ENCODE measurements at places on chromosomes 4 and X. TPM values are rescaled to one million over a fixed set of nuclear protein-coding genes. Genes with fewer than 3 reads are reported as not detected.
A peak's percentile ranks its signal among the peaks of the same experiment; 100 is the strongest.

Gene RPS6KA6
- total RNA-seq, result not detected

Gene CCDC158
- total RNA-seq, result not detected

GRCh38 chr4:159169404-159170302 lies 66.8 kb downstream of the RAPGEF2 start:
- no peak for DNase-seq

Gene MAGED4
- 0.32 TPM for total RNA-seq

Gene UGT2A1
- total RNA-seq, result not detected

Gene SSX2
- total RNA-seq, result not detected

Gene CYLC1
- total RNA-seq, result not detected

DNA sequence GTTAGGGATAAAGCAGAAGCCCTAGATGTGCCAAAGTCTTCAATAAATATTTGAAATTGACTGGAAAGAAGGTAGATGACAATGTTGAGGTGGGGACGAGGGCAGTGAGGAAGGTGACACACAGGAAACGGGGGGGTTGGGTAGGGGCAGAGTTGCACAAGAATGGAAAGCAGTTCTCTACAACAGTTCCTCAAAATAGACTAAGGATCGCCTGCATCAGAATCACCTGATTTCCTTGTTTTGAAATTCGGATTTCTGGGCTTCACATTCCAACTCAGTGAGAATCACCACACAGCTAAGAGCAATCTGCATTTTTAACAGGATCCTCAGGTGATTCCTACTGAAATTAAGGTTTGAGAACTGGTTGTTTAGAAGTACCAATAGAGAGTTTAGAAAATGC lies 70.6 kb downstream of the ARFIP1 start:
- peak; percentile 50 for DNase-seq

Gene HTATSF1
- 90.9 TPM for total RNA-seq

- DNase-seq, result no peak
These were observed 211.6 kb upstream of the TAPT1 start for GRCh38 chr4:16437836-16438235.

Gene CWH43
- total RNA-seq, result not detected

- DNase-seq, result no peak
These were observed 44.9 kb downstream of the GPM6A start for GRCh38 chr4:175767150-175767549.

Gene NMU
- not detected for total RNA-seq

GRCh38 chr4:86497980-86498862 lies 95.9 kb upstream of the PTPN13 start:
- no peak for DNase-seq

Gene CSAG2
- 2.7 TPM for total RNA-seq
